C1 segment of cervical spinal cord (tissue), 14 donors: ENCODE measurements at places on chromosomes 7 and 10.

DNA sequence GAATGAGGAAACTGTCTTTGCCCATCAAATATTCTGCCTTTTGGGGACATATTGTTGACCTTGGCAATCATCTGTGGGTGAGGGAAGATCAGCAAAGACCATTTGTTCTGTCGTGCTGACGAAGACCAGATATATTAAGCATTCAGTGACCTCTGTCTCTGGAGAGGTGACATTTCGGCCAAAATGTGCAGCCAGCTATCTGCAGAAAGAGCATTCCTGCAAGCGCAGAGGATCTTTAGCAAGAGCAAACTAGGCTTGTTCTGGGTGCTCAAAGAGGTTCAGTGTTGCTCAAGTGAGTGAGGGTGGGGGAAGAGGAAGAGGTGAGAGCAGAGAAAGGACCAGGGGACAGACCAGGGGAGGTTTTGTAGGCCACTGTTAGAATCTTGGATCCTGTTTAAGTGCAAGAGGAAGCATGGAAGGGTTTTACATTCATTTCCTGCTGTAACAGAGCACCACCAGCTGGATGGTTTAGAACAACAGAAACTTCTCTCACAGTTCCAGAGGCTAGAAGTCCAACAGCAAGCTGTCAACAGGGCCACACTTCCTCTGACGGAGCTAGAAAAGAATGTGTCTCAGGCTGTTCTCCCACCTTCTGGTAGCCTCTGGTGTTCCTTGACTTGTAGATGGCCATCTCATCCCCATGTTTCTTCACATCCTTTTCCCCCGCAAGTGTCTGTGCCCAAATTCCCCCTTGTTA is 11.2 kb downstream of the C10orf120 start:
- DNase-seq, result no peak

DNA sequence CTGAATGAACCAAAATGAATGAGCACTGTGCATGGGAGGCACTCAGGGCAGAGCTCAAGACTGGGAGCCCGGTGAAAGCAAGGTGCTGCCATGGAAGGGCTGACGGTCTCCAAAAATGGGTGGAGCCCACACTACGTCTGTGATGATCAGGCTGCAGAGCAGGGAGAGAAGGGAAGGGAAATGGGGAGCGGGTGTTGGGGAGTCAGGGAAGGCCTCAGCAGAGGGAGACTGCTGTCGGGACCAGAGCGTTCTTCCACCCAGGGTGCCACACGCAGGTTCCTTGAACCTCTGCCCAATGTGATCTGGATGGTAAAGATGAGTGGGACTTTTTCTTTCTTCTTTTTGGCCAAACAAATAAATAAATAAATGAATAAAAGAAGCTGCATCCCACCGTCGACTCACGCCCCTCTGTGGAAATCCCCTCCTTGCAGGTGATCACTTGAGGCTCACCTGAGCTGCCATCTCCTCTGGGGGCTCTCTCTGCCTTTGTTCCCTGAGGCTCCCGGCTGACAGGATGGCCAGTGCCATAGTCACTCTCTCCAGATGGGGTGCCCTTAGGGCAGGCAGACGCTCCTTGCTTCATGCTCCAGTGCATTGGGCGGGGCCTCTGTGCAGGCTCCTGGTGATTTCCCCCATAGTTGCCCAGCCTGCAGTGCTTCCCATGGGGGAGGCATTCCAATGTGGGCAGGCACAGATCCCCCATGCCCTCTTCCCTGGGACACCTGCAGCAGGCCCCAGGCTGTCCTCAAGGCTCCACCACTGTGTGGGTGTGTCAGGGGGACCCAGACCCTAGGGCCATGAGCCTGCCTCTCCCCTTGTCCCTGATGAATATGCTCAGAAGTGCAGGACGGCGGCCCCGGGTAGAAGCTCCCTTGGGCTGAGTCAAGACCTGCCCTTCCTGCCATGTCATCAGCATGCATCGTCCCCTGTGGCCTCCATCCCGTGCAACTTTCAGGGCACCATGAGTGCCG is 131.8 kb downstream of the PTPN20 start:
- DNase-seq, result no peak

DNA sequence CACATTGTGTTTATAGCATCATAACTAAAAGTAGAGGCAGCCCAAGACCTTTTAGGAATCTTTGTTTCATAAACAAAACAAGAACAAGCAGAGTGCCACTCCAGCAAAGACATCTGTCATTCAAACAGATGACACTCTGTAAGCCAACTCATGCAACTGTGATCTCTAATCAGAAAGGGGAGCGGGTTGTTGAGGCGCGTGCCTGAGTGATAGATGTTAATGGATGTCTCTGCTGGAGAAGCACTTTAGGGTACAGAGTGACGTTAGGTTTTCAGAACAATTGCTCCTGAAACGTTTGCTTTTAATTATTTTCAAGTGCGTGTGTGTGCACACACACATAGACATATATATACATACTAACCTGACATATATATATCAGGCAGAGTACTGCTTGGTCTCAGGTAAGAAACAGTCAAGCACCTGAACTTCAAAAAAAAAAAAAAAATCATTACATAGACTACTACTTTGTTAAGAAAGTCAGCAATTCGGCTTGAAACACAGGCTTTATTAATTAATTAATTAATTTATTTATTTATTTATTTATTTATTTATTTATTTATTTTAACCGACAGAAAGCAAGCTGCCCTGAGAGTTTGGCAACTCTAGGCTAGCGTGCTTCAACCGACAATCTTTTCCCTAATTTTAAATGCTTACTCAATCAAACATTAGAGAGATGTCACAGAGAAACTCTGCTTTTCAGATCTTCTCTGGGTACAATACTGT is 109.1 kb downstream of the POU6F2 start:
- DNase-seq, result no peak

GRCh38 chr7:143914938-143915652 is 13.1 kb upstream of the TCAF1 start:
- DNase-seq, result no peak

DNA sequence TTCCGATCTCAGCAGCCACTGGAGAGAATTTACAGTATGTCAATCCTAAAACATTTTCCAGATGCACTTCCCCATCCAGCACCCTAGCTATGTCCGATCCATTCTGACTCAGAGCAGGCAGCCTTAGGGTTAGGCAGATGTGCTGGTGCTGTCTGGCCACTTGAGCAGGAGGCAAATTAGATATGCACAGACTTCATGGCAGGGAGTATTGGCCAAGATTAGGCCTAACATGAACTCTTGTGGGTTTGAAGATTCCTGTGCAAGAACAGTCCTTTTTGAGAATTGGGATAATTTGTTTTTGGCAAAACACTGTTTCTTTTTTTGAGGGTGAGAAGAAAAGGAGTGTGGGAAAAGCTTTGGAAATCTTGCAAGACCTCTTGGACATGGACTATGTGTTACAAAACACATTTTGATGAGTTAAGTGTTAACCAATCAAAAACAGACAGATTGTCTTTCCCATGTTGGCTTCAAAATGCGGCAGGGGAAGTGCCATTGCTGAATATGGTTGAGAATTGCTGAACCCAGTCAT is 218.6 kb upstream of the INHBA start:
- no peak for DNase-seq

DNA sequence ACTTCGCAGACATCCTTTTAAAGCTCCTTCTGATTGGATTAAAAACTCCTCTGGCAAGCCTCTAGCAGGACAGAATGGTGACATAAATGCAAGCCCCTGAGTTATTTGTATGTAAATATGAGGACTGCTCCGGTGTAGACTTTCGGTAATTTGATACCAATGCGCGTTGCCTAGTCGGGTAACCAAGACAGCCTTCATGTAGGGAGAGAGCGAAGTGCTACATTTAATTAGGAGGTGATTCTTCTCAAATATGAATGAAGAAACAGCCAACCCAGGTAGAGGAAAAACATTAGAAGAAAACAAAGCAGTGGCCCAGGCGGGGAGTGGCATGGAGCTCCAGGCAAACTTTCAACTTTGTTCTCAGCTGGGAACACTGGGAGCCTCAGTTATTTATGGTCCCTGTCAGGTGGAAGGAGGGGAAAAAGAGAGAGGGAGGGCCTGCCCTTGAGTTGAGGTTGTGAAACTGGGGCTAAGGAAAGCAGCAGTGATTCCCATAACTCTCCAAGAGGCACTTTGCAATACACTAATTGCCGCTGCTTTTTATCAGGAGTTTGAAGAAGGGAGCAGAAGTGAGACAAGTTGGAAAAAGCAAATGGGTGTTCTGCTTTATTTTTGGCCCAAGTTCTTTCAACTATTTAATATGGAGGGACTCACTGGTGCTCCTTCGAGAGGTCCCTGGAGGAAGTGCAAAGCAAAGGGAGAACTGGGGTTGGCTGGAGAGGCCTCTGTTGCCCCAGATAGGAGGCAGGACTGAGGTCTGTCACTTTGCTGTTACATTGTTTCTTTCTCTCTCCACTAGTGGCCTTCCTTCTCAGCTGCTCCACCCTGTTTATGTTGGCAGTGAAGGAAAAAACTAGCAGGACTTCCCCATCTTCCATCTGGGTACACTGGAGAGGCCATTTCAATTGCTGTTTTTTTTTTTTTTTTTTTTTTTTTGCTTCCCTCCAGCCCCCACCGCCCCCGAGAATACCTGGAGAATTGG is 234.6 kb upstream of the CCDC6 start:
- no peak for DNase-seq

- DNase-seq, result no peak
Observed at GRCh38 chr7:47557317-47557693, 24.6 kb downstream of the TNS3 start.

GRCh38 chr7:32170838-32171237 is 100.6 kb upstream of the PDE1C start:
- no peak for DNase-seq

- DNase-seq, result no peak
Observed at GRCh38 chr10:76201962-76202361, 770.5 kb downstream of the LRMDA start.

GRCh38 chr10:84424731-84425167 is 96.4 kb downstream of the CCSER2 start:
- peak; percentile 57 for DNase-seq

DNA sequence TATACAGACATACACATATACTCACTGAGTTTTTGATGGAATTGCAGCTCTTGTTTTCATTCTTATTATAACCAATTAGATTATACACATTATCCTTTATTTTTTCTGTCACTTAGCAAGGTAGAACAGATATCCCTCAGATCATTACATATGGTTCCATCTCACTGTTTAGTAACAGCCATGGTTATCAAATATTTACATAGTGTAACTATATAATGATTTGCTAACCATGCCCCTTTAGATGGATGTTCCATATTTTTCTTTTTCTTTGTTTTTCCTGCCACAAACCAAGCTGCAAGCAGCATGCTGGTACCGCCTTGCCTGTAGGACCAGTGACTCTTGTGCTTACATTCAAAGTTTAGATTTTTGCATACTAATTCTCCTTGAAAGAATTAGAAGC is 163.4 kb upstream of the NFE2L3 start:
- no peak for DNase-seq

DNA sequence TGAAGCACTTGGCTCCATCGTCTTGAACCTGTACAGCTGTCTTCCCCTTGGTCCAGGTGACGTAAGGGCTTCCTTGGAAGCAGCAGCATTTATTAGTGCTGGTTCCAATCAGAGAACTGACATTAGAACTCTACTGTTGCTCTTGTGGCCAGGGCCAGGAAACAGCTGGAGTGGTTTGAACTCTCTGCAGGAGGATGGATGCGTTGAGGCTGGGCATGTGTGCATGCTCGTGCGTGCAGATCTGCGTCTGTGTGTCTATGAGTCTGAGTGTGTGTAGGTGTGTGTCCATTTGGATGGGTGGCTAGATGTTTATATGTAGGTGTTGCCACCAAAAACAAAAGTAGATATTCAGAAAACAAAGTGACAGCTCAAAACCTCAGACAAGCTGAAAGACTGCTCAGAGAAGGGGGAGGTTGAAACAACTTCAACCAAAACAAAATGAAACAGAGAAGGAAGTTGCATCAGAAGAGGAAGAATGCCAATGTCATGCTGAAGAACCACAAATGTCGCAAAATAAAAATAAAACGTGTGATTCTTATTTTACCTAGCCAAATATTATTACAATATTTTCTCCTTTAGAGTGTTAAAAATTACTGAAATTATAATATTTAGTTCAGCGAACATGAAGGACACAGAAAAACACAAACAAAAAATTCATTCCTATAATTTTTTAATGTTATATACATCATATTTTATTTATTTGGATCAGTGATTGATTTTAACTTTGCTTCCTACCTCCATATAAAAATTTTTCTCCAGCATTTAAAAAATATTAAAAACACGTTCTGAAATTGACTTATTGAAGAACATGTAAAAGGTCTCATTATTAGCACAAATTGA is 96.1 kb upstream of the MKLN1 start:
- peak; percentile 13 for DNase-seq

- no peak for DNase-seq
Observed at GRCh38 chr7:121901026-121901425, 28.1 kb downstream of the PTPRZ1 start.

- no peak for DNase-seq
Observed at GRCh38 chr7:136303162-136303561, 326.0 kb upstream of the MTPN start.

- no peak for DNase-seq
Observed at GRCh38 chr10:119347181-119347974, 140.0 kb downstream of the GRK5 start.

- DNase-seq, result no peak
Observed at GRCh38 chr7:142379201-142379885, 121.5 kb upstream of the PRSS58 start.

GRCh38 chr7:134605978-134606923 is 40.4 kb upstream of the BPGM start:
- DNase-seq, result no peak

DNA sequence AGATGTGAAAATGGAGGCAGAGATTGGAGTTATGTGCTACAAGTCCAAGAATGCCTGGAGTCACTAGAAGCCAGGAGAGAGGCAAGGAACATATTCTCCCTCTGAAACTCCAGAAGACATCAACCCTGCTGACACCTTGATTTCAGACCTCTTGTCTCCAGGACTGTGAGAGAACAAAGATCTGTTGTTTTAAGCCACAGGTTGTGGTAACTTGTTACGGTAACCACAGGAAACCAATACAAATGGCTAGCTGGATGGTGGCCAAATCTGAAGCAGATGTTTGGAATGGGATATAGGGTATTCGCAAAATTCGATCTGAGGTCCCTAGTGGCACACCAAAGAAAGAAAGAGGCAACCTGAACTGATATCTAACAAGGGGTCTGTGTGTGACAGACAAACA is 129.0 kb downstream of the HERPUD2 start:
- no peak for DNase-seq

- DNase-seq, result peak; percentile 73
Observed at GRCh38 chr7:29319719-29320521, 125.3 kb downstream of the CHN2 start.

GRCh38 chr10:58723966-58724365 is 211.3 kb downstream of the BICC1 start:
- DNase-seq, result no peak

DNA sequence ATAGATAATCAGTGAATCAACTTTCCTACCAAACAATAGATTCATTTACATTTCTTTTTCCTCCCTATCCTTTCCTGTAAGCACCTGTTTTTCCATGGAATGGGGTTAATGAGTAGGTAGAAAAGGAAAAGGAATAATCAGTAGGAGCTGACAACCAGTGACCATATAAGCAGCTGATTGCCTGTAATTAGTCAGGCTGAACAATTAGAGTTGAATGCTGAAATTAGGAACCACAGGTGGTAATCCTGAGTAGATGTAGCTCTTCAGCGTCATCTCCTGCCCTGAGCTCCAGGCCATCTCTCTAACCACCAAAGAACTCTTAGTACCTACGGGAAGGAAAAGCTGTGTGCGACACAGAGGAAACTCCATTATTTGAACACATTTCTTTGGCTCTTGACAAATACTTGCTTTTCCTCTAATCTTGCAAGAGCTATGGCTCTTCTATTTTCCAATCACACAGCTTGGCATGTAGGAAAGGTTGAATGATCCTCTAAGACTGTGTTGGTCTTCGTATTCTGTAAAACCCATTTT is 63.8 kb downstream of the KLHDC10 start:
- DNase-seq, result no peak

GRCh38 chr10:71045204-71045809 is 156.9 kb upstream of the PCBD1 start:
- DNase-seq, result no peak

- no peak for DNase-seq
Observed at GRCh38 chr10:34488476-34489130, 326.5 kb downstream of the PARD3 start.
